Right kidney (tissue), 9 donors: ENCODE measurements at places on chromosomes 12 and 14.

- DNase-seq = no peak
Observed at GRCh38 chr14:69005432-69006148, 26.5 kb upstream of the ACTN1 start.

DNA sequence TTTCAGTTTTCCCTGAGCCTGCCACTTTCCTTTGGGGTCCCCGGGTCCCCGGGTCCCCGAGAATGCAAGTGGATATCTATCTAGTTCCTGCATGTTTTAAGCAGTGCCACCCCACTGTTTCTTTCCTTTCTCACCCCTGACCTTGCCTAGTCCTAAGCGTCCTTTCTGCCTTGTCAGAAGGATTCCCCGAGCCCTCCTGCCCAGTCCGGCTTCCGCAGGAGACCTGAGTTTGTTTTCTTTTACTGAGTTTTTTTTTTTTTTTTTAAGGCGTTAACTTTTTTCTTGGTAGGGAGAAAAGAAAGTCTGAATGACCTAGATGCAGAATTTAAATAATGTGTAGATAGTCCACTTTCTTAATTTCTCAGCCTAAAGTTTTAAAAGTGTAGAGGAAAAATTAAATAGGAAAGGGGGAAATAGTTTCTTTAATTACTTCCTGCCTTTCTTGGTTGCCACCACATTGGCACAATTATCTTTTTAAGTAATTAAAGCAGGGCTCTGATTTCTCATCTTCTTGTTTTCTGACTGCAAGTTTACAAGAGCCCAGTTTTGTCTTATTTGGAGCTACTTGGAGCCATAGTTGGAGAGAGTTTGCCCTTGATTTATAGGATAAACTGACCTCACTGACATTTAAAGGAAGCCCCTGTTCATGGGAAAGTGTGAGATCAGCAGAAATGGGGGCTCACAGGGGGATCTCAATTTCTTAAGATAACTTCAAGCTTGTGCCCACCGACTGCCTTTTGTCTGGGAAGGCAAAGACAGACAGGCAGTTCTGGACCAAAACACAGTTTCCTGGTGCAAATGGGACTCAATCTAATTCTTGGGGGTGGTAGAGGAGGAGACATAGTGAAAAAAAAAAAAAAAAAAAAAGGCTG, 2.9 kb downstream of the PAX9 start:
- DNase-seq = no peak

DNA sequence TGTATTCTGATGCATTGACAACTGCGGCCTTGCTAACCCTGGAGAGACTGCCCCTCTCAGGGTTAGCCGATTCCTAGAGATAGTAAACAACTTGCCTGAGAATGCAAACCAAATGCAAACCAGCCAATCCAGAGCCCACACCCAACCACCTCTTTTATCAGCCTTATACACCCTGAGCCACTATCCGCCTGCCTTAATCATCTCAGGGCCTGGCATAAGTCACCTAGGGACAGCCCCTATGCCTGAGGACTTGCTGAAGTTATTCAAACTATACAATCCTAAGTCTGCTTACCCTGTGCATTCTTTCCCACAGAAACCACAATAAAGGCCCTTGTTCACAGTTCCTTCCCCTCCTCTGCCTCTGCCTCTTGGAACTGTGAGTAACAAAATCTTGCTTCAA, 177.2 kb downstream of the KCNA5 start:
- DNase-seq = no peak

DNA sequence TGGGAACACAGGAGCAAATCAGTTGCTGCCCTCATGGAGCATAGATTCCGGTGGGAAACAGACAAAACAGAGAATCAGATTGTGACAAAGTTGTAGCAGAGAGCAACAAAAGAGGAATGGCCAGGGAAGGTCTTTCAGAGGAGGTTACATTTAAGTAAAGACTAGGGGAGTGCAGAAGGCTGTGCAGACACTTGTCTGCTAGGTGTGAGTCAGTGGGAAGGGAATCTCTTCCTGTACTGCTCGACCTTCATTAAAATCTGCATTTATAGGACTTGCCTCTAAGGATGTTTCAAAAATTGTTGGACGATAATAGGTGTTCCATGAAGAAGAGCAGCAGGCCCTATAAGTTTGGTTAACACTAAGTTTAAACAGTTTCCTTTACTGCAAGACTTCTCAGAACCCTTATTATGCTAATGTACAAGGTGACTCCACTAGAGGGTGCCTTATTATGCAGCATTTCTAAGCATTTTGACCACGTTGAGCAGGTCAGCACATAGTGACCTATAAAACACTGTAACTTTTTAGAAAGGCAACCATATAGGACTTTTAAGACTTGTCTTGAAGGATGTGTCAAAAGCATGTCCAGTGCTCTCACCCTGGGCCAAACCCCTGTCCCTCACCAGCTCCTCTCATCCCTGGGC, 91.8 kb upstream of the RIC8B start:
- DNase-seq = no peak

DNA sequence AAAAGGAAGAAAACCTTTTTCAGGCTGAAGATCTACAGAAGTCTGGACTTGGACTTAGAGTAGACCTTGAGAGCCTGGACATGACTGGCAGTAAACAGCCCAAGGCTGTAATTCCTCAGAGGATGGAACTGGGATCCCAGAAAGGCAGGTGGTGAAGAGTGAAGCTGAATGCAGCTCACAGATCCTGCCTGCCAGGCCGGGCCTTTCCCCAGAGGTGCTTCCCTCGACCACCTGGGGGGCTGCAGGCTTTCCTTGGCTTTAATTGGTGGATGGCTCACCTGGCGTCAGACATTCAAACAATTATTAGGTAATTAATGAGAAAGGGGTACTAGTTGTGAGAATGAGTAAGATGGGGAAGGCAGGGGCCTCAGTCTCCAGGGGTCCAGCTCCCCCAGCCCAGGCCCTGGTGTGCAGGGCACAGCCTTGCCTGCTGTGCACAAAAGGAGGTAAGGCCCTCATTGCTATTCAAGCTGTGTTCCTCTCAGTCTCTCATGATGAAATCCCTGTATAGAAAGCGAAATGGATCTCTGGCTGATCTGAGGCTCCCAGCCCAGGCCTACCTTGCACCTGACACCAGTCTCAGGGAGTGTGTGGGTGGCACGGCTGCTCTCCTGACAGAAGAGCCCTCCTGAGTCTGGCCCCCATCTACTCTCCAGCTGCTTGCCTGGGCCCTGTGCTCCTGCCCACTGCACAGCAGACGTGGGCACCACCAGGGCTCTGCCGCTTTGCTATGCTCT, 63.0 kb upstream of the TCL1A start:
- DNase-seq = no peak

GRCh38 chr12:56350662-56351061, 9.2 kb downstream of the STAT2 start:
- DNase-seq = no peak

DNA sequence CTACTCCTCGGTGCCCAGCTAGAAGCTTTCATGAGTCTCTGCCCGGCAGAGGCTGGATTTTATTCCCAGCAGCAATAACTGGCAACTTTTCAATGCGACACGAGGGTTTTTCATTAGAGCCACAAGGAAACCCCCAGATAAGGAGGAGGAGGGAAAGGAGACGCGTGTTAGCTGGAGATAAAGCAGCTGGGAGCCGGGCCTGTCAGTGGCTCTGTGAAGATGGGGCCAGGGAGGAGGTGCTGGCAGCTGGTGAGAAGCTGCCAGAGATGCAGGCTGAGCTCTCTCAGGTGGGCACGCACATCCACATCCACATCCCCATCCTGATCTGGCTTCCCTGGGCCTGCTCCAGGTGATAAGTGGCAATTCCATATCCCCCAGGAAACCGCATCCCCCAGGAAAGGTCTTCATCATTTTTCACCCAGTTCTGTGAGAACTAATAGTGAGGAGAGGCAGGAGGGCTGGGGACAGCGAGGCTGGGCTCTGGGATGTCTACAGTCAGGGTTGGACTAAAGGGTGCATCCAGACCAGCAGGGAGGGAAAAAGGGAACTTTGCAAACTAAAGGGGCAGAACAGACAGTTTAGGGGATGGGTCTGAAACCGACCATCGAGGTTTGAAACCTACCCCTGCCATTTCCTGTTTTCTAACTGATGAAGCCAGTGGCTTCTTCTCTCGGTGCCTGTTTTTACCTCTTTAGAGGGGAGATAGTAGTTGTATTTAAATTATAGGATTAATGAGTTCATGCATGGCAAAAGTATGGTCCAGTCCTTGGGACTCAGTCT, 413.2 kb downstream of the DPF3 start:
- peak; percentile 22 for DNase-seq

- no peak for DNase-seq
Observed at GRCh38 chr14:52755607-52756316, 25.8 kb downstream of the STYX start.

DNA sequence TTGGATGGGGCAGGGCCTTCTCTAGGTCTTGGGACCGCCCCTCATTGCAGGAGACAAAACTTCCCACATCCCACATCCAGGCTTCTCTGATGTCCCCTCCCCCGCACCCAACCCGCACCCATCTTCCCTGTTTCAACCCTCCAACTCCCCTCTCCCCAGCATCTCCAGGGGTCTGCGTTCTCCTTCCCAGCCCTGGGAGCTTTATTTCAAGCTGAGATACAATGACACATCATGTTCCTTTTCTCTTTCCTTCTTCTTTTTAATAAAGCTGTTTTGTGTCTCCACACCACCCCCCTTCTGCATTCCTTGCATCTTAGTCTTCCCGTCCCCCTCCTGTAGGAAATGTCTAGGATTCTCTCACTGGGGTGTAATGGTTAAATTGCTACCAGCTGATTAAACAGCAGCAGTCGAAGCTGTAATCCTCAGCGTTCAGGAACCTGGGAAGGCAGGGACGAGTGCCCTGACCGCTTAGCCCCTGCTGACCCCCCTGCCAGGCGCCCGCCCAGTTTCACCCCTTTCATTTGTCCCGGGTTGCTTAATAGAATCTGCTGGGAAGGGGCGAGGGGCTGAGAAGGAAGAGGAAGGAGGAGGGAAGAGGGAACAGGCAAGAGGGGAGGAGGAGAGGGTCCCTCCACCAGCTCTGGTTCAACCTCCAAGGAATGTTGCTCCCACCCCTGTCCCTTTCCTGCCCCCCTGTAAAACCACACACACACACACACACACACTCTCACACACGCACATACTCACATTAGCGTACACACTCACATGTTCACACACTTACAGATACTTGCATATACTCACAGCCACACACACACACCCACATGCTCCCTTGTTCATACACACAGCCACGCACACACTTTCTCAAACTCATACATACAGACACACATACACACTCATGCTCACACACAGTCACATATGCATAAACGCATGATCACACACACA, 104.5 kb upstream of the MED13L start:
- peak; percentile 64 for DNase-seq

- DNase-seq = no peak
Observed at GRCh38 chr14:50489851-50490250, 42.5 kb downstream of the MAP4K5 start.

DNA sequence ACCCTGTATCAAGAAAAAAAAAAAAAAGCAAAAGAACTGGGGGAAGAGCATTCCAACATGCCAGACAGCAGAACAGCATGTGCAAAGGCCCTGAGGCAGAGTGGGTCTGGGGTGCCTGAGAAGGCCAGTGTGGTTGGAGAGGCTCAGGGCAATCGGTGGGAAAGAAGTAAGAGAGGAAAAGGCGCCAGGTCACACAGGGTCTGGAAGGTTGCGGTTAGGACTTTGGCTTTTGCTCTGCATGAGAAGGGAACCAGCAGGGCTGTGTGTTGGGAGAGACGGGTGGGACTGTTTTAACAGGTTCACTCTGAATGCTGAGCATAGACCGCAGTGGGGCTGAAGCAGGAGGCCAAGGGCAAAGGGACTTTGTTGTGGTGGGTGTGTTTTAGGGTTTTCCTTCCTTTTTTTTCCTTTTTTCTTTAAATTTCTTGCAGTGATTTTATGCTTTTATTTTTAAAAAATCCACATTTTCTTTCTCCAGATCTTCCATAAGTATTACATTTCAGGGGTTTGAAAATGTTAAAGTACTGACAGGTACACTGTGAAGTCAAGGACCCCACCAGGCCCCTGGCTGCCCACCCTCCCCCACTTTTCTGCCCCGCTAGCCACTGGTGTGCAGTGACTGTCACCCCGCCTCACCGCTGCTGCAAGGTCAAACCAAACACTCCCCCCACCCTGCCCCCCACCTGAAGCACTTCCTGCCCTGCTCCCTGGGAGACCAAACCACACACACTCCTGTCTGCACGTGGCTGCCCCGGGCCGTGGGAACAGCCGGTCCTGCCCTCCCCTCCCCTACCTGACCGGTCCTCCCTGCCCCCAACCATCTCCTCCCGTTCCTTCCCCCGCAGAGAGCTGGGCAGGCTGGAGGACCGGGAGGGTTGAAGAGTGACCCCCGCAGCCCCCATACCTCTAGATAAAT, 30.0 kb downstream of the DTX1 start:
- DNase-seq = no peak

DNA sequence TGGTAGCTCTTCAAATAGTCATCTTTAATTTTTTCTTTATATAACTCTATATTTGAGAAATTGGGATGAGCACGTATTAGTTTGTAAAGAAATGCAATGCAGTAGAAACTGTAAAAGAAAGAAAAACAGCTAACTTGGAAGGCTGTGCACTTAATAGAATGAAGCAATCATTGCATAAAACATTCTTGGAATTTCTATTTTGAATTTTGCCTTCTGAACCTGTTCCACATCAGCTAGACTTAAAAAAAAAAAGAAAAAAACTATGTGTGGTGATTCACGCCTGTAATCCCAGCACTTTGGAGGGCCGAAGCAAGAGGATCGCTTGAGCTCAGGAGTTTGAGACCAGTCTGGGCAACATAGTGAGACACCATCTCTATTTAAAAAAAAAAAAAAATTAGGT, 29.4 kb downstream of the SCN8A start:
- DNase-seq = no peak

GRCh38 chr12:12508612-12509011, 54.1 kb downstream of the DUSP16 start:
- DNase-seq = no peak

- no peak for DNase-seq
Observed at GRCh38 chr14:90828642-90829487, 12.6 kb upstream of the TTC7B start.

GRCh38 chr12:93100610-93101009, 171.5 kb upstream of the EEA1 start:
- DNase-seq = no peak

GRCh38 chr12:846421-846820, 94.0 kb downstream of the WNK1 start:
- DNase-seq = no peak

- no peak for DNase-seq
Observed at GRCh38 chr12:96395236-96395635, 5.0 kb downstream of the CDK17 start.

- DNase-seq = no peak
Observed at GRCh38 chr14:92525322-92526095, 11.9 kb downstream of the RIN3 start.

- no peak for DNase-seq
Observed at GRCh38 chr12:1835211-1836131, 15.1 kb downstream of the LRTM2 start.

- no peak for DNase-seq
Observed at GRCh38 chr12:24821691-24822090, 127.2 kb downstream of the BCAT1 start.
